ENCODE measurements at places on chromosomes 13 and 19. TPM values are rescaled to one million over a fixed set of nuclear protein-coding genes. Genes with fewer than 3 reads are reported as not detected.

Gene MUC16
- not detected for polyA plus RNA-seq

Gene C19orf33
- polyA plus RNA-seq, result 8.7 TPM

Gene TINCR
- 0.41 TPM for polyA plus RNA-seq

Gene NKG7
- 1.7 TPM for polyA plus RNA-seq

Gene TYROBP
- polyA plus RNA-seq, result 18.1 TPM

Gene ATP4A
- polyA plus RNA-seq, result not detected

Gene SIGLEC5
- 0.59 TPM for polyA plus RNA-seq

Gene KIR2DL1
- polyA plus RNA-seq, result not detected

Gene ATCAY
- polyA plus RNA-seq, result 0.49 TPM

Gene SULT2A1
- 0.15 TPM for polyA plus RNA-seq

Gene JAK3
- polyA plus RNA-seq, result 2.7 TPM

Gene ZGLP1
- 5.6 TPM for polyA plus RNA-seq

Gene CNN1
- 63.1 TPM for polyA plus RNA-seq

Gene C1QTNF9
- polyA plus RNA-seq, result 5.8 TPM

Gene CDC42EP5
- polyA plus RNA-seq, result 65.7 TPM

Gene IZUMO2
- 0.34 TPM for polyA plus RNA-seq

Gene CD22
- polyA plus RNA-seq, result 3.6 TPM

Gene ANKRD10
- 178 TPM for polyA plus RNA-seq

Gene TJP3
- polyA plus RNA-seq, result not detected

Gene ZNF709
- 2.3 TPM for polyA plus RNA-seq

Gene METTL21C
- polyA plus RNA-seq, result 15.2 TPM

Gene ZNF564
- polyA plus RNA-seq, result 5.0 TPM

Gene ZNF433
- polyA plus RNA-seq, result 3.2 TPM
